ENCODE measurements at places on chromosomes 13 and 19.
A peak's percentile ranks its signal among the peaks of the same experiment; 100 is the strongest.

- DNase-seq = no peak
These were observed 501 bp downstream of the GTPBP3 start for GRCh38 chr19:17337675-17338432.

DNA sequence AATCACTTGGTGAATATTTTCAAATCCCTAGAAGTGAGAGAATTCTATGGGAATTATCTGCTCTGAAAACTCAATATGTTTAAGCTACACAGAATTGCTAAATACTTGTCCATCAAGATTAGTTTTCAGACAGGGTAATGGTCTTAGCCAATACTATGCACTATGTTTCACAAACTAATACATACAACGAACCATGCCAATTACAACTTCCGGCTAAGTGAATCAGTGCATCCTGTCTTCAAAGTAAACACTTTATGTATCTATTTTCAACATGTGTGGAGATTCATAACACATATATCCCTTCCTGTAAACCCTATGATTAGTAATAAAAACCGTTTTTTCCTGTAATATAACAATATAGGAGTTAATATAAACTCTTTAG lies 181.5 kb downstream of the POSTN start:
- peak; percentile 83 for DNase-seq

GRCh38 chr19:18386543-18387271 lies 749 bp downstream of the GDF15 start:
- DNase-seq = no peak

GRCh38 chr13:33872005-33872351 lies 54.0 kb downstream of the RFC3 start:
- peak; percentile 17 for DNase-seq

DNA sequence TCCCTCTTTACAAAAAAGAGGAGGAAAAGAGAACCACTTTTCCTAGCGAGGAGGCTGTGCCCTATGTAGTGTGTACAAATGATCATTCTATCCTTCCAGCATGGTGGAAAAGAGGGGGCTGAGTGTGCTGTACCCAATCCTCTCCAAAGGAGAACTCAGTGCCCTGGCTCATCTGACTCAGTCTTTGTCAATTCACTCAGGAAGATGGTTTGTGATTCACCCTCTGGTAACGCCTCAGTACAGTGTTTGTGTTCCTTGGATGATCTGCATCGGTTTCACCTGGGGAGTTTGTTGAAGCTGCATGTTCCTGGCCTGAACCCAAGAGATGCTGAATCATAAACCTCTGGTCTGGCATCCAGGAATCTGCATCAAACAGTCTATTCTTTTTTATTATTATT lies 18.3 kb upstream of the ENOX1 start:
- DNase-seq = peak; percentile 96

DNA sequence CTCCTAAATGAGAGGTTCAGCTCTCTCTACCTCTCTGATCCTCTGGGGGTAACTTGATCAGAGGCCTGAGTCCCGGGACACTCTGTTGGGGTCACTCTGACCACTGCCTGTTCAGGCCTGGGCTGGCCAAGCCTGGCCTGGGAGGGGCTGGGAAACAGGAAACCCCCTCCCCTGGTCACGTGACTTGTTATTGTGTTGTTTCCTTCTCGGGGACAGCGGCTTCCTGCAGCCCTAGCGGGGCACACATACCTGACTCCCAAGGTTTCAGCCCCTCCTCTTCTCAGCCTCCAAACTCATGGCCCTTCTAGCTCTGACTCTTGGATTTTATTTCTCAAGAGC lies at the start of gene USHBP1:
Gene USHBP1 (minus strand): TSS at position 105 of the 339 bp plus-strand sequence. CDS start 446 bp downstream, outside the sequence.
- no peak for DNase-seq
